Eye (tissue), 1 donor: ENCODE measurements at places on chromosomes 2 and 18.

DNA sequence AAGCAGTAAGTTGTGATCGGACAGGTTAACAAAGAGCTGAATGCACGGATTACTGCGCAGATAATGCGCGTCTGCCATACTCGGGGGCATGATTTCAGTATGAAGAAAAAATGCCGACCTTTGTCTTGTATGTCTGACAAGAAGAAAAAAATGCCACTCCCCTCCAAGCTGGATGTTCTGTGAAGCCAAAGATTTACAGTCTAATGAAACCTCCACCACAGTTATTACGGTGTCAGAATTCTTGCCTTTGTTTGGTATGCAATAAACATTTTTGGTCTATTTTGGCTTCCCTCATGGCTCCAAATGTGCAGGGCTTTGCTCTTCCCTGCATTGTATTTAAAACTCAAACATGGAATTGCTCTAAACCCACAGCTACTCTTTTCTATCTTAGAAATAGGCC lies 72.2 kb upstream of the THUMPD2 start:
- peak; percentile 50 for DNase-seq

- DNase-seq: peak; percentile 76
These were observed 31.1 kb upstream of the SATB2 start for GRCh38 chr2:199488772-199489400.

- no peak for DNase-seq
These were observed 37.8 kb upstream of the SLC1A4 start for GRCh38 chr2:64951306-64951953.

- DNase-seq: no peak
These were observed 7.2 kb upstream of the ITGB6 start for GRCh38 chr2:160207271-160207670.

DNA sequence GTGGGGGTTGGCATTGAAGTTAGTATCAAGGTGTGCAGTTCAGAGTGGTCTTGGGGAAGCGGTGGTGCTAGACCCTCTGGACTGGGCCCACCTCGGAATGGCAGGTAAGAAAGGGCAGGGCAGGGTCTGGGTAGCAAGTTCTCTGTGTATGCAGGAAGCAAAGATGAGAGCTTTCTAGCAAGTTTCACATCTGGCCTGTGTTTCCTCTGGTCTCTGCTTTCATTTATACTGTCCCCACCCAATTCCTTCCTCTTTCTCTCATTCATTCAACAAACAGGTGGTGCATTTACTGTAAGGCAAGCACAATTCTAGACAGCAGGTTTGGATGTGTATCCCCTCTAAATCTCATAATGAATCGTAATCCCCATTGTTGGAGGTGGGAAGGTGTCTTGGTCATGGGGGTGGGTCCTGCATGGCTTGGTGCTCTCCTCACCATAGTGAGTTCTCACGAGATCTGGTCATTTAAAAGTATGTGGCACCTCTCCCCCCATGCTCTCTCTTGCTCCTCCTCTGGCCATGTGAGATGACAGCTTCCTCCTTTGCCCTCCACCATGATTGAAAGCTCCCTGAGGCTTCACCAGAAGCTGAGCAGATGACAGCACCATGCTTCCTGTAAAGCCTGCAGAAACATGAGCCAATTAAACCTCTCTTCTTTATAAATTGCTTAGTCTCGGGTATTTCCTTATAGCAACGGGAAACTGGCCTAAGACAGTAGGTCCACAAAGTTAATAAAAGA lies 51.8 kb downstream of the PKDCC start:
- no peak for DNase-seq

DNA sequence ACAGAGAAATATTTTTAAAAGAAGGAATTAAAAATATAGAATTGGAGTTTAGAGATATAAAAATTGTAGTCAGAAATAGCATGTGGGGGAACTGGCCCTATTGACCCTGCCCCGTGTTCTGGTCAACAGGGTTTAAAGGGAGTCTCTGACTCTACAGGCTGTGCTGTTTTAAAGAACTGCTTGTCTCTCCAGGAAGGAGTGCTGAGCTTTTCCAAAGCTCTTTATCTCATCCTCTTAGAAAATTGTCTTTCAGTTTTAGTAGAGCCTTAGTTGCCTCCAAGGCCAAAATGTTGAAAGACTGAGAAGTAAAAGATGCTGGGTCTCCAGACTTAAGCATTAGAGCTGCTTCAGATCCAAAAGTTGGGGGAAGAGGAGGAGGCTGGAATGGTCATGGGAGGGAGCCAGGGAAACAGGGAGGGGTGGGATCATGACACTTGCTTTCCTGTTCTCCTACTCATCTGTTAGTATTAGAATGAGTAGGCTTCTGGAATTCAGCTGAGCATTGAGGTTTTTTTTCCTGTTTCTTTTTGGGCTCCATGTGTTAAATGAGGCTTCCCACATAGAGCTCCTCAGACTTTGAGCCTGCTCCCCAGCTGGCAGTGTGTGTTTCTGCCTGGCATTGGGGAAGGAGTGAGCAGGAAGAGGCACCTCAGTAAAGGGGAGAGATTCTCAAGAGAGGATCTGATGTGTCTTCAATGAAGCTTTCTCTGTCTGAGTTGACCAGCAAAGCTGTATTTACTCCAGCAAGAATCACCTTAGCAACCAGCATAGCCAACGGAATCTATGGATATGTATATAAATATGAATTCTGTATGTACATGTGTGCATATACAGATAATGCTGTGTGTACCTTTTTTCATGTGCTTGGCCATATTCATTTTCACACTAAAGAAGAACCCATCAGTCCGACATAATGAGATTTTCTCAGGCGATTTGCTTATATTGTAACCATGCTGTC lies 186.8 kb upstream of the FBXO11 start:
- no peak for DNase-seq

DNA sequence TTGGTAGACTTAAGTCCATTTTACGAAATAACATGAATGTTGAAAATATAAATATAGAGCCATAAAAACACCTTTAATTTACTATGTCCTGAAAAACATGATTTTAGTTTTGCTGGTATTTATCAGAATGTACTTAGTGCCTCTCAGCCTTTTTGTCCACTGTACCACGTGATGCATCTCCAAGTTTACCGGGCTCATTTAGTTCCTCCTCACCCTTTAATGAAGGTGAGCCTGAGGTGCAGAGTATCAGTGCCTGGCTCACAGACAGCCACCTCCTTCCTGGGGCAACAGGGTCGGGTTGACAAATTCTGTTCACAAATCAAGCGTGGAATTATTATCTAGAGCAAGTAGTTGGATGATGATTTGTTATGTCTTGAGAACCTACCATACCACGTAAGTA lies 420.5 kb upstream of the MEIS1 start:
- no peak for DNase-seq

GRCh38 chr18:9878783-9879242 lies 7.0 kb upstream of the TXNDC2 start:
- no peak for DNase-seq

- no peak for DNase-seq
These were observed 109.8 kb upstream of the YPEL5 start for GRCh38 chr2:30037016-30037415.
